ENCODE measurements at places on chromosomes 16 and 17.

DNA sequence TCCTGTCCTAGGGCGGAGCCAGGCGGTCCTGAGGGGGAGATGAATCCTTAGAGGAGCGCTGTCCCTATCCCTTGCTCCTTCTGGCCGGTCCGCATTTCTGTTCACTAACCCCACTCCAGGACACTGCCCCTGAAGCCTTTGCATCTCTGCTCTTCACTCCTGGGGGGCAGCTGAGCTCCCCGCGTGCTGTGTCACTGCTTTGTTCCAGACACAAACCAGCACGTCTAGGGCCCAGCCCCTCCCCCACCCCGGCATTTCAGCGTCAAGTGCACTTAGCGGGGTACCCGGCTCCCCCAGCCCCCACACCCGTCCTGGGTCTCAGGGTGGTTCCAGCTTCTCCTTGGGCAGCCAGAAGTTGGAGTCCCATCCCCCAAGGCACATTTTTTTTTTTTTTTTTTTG, 8.9 kb downstream of the CORO6 start:
- DNase-seq = no peak

DNA sequence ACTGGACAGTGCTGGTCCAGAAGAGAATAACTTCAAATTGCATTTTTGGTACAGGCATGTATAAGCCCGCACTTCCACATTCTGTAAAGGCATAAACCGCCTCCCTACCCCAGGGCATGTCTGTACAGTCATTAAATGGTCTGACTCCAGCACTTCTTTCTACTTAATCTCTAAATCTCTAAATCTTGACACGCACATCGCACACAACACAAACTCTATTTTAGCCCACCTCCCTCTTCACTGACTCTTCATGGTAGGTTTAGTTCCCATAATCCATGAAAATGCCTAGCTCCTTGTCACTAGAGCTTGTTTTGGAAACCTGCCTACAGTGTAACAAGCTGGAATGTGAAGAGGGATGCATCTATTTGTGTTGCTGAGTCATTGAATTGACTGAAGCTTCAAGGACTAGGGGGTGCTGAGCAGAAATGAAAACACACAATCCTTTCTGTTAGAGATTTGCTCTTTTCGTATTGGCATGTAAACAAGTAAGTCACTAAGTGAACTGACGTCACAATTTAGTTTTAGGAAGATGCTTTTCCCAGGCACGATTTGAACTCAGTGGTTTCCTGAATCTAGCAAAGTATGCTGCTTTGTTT, 1.6 kb upstream of the DUSP14 start:
- no peak for DNase-seq

DNA sequence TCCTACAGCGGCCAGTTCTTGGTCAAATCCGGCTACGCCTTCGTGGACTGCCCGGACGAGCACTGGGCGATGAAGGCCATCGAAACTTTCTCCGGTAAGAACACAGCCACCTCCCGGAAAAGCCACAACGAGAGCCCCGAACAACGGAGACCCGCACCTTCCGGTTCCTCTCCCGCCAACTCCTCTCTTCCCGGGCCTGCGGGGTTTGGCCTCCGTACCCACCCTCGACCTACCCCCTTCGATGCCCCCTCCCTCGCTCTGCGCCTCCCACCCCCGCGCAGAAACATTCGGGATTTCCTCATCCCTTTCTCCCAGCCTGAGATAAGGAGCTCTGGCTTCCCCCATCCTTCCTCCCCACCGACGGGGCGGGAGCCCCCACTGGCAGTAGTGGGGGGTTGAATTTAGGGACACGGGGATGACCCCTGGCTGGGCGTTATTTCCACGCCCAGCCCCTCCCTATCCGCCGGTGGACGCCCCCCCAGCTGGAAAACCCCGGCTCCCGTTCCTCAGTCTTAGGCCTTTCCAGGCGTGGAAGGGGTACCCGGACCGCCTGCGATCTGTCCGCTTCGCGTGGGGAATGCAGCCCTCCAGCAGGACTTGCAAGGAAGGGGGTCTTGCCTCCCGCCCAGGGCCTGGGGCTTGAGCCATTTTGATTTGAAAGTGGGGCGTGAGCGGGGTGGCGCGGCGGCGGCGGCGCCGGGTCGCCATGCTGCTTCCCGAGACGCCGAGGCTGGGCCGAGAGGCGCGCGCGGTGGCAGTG, 822 bp downstream of the IGF2BP1 start:
- no peak for DNase-seq

- DNase-seq = no peak
Observed at GRCh38 chr17:83176623-83177583, 97.5 kb downstream of the METRNL start.

DNA sequence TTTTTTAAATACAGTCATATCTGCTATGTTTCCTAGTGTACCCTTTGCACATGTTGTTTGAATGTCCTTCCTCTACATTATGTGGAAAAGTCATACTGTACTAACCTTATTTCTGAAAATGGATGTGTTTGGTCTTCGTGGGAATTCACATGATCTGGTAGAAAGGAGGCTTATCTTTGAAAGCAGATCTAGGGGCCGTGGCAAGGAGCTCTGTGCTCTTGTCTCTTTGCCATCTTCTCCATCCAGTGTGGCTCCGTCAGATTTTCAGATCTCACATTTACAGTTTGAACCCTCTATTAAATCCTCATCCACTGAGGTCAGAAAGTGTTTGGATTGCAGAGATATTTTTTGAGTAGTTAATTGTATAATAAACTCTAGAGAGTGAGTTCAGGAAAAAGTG, 32.9 kb downstream of the MAP2K4 start:
- DNase-seq = no peak

GRCh38 chr17:3598078-3598477, 11.1 kb downstream of the TRPV1 start:
- DNase-seq = no peak

GRCh38 chr17:55283256-55283965, 18.7 kb downstream of the HLF start:
- DNase-seq = no peak

- no peak for DNase-seq
Observed at GRCh38 chr17:59432657-59433056, 101.2 kb downstream of the YPEL2 start.

- no peak for DNase-seq
Observed at GRCh38 chr17:17314501-17315071, 11.4 kb downstream of the NT5M start.

DNA sequence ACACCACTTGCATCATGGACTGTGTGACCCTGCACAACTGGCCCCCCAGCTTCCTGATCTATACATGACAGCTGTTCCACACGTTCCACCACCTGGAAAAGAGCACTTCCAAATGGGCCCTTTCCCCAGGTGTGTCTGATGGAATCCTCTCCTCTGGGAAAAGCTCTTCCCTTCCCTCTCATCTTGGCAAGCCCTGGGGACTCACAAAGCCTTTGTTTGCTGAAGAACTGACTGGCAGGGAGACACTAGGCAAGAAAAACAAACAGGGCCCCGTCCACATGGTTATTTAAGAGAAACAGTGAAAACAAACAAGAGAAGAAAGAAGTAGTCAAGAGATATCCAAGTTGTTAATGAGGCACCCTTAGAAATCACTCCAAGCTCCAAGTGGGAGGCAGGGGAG, 52.6 kb downstream of the C16orf95 start:
- no peak for DNase-seq

DNA sequence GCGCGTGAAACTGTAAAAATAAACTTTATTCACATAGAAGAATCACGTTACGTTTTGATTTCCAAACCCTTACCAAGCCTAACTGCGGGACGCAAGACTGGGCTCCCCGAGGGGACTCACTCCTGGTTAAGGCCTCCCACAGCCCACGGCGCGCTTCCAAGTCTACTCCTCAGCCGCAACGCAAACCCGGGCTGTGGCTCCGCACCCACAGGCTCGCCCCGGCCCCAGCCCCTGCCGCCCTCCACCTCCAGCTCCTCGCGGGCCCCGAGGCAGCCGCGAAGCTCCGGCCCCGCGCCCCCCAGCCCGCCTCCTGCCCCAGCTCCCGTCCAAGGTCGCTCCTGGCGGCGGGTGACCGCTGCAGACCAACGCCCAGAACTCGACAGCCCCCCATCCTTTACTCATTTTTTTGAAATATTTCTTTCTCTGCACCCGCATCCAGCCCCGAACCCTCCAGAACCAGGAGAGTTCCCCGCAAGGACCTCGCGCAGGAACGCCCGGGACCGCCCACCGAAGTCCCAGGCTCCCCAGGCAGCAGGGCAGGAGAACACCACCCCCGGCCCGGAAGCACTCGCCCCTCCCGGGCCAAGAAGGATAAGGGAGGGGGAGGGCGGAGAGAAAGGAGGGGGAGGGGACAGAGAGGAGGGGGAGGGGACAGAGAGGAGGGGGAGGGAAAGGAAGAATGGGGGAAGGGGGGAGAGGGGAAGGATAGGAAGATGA, 912 bp downstream of the USP22 start:
- DNase-seq = no peak

DNA sequence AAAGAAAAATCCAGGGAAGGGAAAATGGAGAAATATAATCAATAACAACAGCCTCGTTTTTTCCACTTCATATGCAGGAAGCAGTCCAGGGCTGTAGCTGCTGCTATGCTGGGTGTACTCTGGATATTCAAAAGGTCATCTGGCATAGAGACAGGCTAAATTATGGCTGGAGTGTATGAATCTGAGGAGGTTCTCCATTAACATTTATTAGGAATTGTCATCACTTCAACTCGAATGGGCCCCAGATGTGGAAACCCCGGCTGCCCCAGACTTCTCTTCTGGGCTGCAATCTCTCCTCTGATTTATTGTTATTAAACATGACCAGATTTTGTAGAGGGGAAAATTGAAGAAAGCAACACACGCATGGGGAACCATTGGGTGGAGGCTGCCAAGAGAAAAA, 33.5 kb upstream of the SKAP1 start:
- DNase-seq = no peak

DNA sequence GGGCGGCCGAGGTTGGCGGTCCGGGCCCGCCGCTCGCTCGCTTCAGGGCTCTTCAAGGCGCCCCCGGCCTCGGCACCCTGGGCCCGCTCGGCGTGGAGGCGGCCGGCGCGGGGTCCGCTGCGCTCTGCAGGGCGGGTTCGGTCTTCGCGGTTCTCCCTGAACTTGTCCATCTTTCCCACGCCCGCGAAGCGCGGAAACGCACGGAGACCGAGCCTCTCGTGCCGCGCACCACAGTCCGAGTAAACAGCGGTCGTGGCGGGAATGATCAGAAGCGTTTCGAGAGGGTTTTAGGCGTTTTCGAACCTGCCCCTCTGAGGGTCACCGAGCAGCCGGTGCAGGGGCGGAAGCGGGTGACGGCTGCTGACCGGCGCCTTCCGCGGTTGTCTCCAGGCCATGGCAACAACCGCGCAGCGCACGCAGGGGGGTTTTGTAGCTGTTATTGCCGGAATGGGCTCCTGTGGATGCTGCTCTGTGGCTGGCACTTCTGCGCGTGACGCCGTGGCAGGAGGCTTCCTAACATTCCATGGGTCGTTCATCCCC, 414 bp downstream of the NARF start:
- no peak for DNase-seq

GRCh38 chr16:687499-687898, 2.7 kb downstream of the WDR24 start:
- DNase-seq = no peak

DNA sequence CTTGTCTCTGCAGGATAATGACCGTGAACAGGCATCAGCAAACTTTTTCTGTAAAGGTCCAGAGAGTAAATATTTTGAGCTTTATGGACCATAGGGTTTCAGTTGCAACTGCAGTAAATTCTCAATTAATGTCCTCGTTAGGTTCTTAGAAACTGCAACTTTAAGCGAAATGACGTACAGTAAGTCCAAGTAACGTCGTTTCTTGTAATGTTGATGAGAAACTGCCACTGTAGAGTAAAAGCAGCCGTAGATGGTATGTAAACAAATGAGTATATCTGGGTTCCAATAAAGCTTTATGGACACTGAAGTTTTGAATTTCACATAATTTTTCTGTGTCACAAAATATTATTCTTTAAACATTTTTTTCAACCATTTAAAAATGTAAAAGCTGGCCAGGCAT, 4.9 kb downstream of the CHD9 start:
- DNase-seq = no peak

- no peak for DNase-seq
Observed at GRCh38 chr17:57401556-57402488, 145.5 kb downstream of the MSI2 start.

GRCh38 chr17:77884019-77884418, 74.5 kb upstream of the TNRC6C start:
- no peak for DNase-seq

GRCh38 chr17:48513666-48514455, 16.9 kb downstream of the HOXB1 start:
- no peak for DNase-seq

- no peak for DNase-seq
Observed at GRCh38 chr17:32114536-32114935, 27.8 kb upstream of the RHOT1 start.

GRCh38 chr17:56866496-56866895, 32.5 kb downstream of the DGKE start:
- no peak for DNase-seq

- DNase-seq = no peak
Observed at GRCh38 chr17:46818929-46819859, 702 bp upstream of the WNT3 start.

DNA sequence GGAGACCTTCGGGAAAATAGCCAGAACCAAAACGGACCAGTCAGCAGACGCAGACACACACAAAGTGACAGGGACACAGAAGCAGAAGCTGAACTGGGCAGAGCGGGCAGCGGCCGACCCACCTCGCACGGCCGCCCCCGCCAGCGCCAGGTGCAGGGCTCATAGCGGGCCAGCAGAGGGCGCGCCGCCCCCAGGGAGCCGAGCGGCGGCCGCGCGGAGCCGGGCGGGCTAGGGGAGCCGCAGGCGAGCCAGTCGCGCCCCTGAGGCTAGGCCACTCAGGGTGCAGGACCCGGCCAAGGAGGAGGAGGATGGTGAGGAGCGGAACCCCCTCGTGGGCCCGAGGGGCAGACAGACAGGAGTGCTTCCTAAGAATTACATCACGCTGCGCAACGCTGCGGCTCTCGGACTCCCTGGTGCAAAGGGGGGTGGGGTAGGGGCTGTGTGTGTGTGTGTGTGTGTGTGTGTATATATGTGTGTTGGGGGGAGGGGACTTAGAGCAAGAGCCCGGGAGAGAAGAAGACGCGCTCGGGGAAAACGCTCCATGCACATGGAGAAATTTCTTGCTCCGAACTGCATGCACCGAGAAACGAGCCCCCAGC, 913 bp upstream of the NOG start:
- DNase-seq = no peak

DNA sequence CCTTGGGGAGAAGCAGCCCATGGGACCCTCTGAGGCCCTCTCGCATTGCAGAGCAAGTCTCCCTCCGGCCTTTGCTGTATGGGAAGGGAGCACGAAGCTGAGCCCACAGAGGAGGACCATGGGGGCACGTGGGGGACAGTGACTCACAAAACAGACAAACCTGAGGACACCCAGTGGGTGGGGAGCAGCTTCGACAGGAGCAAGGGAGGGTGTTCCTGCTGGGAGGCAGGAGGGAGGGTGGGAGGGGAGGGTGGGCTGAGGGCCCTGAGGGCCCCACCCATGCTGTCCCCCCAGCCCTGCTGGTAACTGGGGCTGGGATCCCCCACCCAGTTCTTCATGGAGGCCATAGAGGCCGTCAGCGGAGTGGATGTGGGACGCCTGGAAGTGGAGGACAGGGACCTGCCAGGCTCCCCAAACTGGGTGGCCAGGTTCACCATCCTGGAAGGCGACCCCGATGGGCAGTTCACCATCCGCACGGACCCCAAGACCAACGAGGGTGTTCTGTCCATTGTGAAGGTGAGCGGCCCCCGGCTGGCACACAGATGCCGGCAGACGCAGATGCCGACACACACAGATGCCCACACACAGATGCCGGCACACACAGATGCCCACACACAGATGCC, 12.5 kb downstream of the SLC22A31 start:
- DNase-seq = no peak
